ENCODE measurements at places on chromosomes 7 and 10. TPM values are rescaled to one million over a fixed set of nuclear protein-coding genes. Genes with fewer than 3 reads are reported as not detected.

The ANK3 gene
- 464 TPM for total RNA-seq

The LRRN3 gene
- 42.8 TPM for total RNA-seq

The CHST3 gene
- total RNA-seq: 46.1 TPM

The STEAP1B gene
- total RNA-seq: 18.9 TPM

The SH3PXD2A gene
- total RNA-seq: 11.6 TPM

The LIPN gene
- total RNA-seq: not detected

The GHRHR gene
- total RNA-seq: not detected

The FRMPD2 gene
- not detected for total RNA-seq

The WDR11 gene
- 73.1 TPM for total RNA-seq

The PKD2L1 gene
- not detected for total RNA-seq

The LIMK1 gene
- 24.0 TPM for total RNA-seq

The STARD3NL gene
- total RNA-seq: 78.2 TPM

The AKR1C4 gene
- total RNA-seq: not detected

The PDE1C gene
- 0.56 TPM for total RNA-seq

Measured in aortic smooth muscle cell (primary cell).